ENCODE measurements at places on chromosomes 4 and X. TPM values are rescaled to one million over a fixed set of nuclear protein-coding genes. Genes with fewer than 3 reads are reported as not detected.

The ANKRD50 gene
- 75.4 TPM for total RNA-seq

The CYSLTR1 gene
- not detected for total RNA-seq

The NKAP gene
- total RNA-seq: 4.2 TPM

The LRIT3 gene
- total RNA-seq: not detected

The RAB9B gene
- 0.32 TPM for total RNA-seq

The RRH gene
- not detected for total RNA-seq

The NR3C2 gene
- total RNA-seq: 4.1 TPM

The SH3D19 gene
- total RNA-seq: 26.4 TPM

The KIT gene
- 24.0 TPM for total RNA-seq

The CYLC1 gene
- not detected for total RNA-seq

The MAP9 gene
- 1.6 TPM for total RNA-seq

The FAM241A gene
- 5.5 TPM for total RNA-seq

The STARD8 gene
- 3.2 TPM for total RNA-seq

The CXCL9 gene
- total RNA-seq: not detected

The UGT2A1 gene
- 0.65 TPM for total RNA-seq

The NPY2R gene
- not detected for total RNA-seq

The MXRA5 gene
- total RNA-seq: 0.46 TPM

The CENPVL1 gene
- not detected for total RNA-seq

The MAGEB1 gene
- total RNA-seq: not detected

The ATP8A1 gene
- 11.7 TPM for total RNA-seq

The SHISA3 gene
- 27.9 TPM for total RNA-seq

The CT45A3 gene
- not detected for total RNA-seq

The HPGDS gene
- not detected for total RNA-seq

The ZFP42 gene
- not detected for total RNA-seq

The TCEAL5 gene
- total RNA-seq: not detected

The NCAPG gene
- 61.1 TPM for total RNA-seq

The GLRB gene
- total RNA-seq: 9.7 TPM

The SEC24D gene
- 51.3 TPM for total RNA-seq

The PARM1 gene
- total RNA-seq: not detected

The PHEX gene
- total RNA-seq: 0.76 TPM

The EFHC2 gene
- not detected for total RNA-seq
